Lung (tissue), 17 donors: ENCODE measurements at places on chromosomes 5 and 9. TPM values are rescaled to one million over a fixed set of nuclear protein-coding genes. Genes with fewer than 3 reads are reported as not detected.
A peak's percentile ranks its signal among the peaks of the same experiment; 100 is the strongest.

- DNase-seq: peak; percentile 32
These were observed 29.7 kb downstream of the ZNF462 start for GRCh38 chr9:106892632-106893031.

DNA sequence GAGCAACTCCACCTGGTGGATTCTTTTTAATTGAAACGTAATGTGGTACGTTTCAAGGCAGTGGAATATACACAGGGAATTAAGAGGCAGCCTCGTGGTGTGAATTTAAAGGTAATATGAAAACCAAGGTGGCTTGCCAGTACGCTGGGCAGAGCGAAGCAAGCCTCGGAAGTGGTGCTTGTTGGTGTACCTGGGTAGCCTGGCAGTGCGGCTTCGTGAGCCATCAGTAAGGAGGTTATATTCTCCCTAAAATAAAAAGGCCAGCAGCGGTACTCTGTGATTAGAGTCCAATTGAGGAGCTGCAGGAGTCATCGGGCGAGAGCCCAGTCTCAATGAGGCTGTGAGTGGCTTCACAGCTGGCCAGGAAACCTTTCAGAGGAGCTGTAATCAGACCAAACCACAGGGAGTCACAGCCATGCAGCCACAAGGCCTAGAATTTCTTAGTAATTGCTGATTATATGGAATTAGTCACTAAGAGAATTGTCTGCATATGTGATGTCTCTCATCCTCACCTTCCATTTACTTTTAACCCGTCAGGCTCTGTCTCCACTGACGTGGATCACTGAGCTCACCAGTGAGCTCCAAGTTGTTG lies 57.7 kb downstream of the DCP2 start:
- DNase-seq: no peak

DNA sequence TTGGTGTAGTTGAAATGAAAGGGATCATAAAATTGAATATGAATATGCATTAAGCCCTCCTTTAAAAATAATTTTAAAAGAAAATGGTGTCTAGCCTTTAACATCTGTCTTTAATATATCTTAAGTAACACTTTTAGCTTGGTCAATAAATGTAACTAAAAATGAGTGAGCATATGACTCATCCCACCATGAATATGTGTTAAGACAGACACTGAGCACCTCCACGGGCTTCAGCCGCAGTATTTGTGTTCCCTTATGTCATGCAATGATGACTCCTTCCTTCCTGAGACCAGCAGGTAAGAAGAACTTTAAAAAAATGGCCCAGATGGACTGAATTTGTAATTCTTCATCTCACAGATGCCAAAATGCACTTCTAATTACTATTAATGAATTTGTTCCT lies 563.2 kb downstream of the NR2F1-AS1 start:
- no peak for DNase-seq

DNA sequence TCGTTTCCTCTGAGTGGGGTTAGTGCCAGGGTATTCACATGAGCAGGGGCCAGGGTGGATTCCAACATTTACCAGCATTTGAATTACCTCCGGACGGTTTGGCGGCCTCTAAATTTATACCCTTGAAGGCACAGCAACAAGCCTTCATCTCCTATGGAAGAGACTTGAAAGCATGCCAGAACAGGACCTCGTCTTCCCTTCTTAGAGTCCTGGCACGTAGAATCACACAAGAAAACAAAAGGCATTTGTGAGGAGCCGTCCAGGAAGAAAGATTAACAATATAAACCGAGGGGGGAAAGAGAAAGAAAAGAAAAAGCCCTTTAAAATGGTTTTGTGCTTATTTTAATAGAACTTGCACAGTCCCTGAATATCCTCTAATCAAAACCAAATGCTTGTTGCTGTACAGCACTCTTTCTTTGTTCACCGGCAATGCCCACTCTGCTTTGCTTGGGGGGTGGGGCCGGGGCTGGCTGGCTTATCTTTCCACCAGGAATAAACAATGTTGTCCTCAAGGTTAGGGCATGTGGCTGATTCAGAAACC lies 575.8 kb upstream of the ZNF462 start:
- DNase-seq: peak; percentile 47

Gene GZMA
- total RNA-seq: 4.3 TPM
